Suppressor macrophage (primary cell): ENCODE measurements at places on chromosomes 7 and 10.

DNA sequence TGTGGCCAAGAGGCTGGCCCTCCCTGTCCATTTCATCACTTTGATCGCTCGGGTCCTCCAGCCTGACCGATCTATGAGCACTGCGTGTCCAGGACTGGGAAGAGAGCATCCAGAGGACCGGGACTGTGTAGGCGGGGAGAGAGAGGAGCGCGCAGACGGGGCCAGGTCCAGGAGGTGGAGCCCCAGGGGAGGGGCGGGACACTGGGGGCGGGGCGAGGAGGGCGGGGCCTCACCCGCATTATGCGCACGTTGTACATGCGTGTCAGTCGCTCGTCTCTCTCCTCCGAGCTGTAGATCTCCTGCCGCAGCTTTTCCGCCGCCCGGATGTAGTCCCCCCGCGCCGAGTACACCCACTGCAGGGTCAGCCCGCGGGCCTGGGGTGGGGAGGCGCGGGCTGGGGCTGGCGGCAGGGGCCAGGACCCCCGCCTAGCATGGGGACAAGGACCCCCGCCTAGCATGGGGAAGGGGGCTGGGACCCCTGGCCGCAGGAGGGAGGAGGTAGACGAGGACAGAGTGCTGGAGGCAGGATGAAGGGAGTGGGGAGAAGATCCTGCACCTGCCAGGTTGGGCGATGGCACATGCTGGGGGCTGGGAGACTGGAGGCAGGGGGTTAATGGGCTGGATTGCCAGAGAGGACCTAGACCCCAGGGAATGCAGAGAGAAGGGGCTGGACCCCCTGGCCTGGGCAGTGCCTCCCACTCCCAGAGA, 14.3 kb downstream of the MOSPD3 start:
- DNase-seq, result peak; percentile 72

DNA sequence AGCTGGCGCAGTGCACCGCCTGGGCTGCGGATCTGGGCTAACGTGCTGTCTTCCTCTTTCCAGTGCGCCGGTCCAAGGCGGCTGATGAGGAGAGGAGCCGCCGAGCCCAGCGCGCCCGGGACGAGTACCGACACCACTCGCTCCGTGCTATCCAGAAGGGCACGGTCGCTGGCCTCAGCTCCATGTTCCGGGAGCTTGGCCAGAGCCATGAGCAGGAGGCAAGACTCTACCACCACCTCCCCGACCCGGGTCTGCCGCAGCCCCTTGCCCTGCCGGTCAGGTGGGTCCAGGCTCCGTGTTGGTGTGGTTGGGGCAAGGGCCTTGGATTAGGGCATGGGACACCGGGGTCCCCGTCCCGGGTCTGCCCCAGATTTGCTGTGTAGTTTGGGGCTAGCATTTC, 65.8 kb downstream of the SH2D4B start:
- DNase-seq, result no peak

GRCh38 chr7:99789441-99790070, 5.6 kb upstream of the CYP3A4 start:
- no peak for DNase-seq

DNA sequence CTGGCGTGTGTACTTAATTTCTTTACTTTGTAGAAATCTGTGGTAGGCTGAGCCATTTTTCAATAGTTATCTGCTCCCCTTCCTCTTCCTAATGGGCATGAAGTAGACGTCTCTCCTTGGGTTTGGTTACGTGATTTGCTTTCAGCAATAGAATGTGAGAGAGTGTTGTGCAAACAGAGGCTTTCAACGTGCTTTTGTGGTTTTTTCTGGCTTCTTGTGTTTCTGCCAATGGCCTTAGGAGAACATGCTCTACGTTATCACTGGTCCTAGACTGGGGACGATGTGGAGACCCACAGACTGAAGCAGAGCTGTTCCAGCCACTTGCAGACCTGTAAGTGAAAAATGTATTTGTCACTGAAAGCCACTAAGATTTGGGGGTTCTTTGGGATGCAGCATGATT, 107.2 kb upstream of the NPTX2 start:
- DNase-seq, result no peak

GRCh38 chr7:155660059-155660757, 15.7 kb downstream of the RBM33 start:
- peak; percentile 42 for DNase-seq

- DNase-seq, result no peak
Measured at GRCh38 chr7:122291189-122291588, 13.4 kb downstream of the FEZF1 start.
